Activated CD4-positive, alpha-beta T cell treated with anti-CD3 and anti-CD28 coated beads for 1 hour (primary cell): ENCODE measurements at places on chromosomes 2 and 18.

DNA sequence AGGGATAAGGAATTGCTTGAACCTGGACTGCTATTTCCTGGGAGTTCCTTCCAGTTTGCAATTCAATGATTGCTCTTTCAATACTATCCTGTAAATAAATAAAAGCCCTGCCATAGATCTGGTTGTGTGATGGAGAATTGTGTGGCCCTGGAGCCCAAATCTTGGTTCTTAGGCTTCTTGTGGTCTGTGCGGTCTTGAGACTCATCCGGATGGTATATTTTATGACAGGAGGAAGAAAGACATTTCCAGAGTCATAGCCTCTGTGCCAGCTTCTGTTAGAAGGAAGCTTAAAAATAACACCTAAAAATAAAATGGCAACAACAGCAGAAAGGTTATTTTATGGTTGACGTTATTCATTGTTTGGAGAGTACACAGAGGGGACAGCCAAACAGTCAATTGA is 137.7 kb downstream of the ABCA12 start:
- DNase-seq = no peak

GRCh38 chr2:206863196-206863595 is 76.1 kb upstream of the CPO start:
- DNase-seq = no peak

DNA sequence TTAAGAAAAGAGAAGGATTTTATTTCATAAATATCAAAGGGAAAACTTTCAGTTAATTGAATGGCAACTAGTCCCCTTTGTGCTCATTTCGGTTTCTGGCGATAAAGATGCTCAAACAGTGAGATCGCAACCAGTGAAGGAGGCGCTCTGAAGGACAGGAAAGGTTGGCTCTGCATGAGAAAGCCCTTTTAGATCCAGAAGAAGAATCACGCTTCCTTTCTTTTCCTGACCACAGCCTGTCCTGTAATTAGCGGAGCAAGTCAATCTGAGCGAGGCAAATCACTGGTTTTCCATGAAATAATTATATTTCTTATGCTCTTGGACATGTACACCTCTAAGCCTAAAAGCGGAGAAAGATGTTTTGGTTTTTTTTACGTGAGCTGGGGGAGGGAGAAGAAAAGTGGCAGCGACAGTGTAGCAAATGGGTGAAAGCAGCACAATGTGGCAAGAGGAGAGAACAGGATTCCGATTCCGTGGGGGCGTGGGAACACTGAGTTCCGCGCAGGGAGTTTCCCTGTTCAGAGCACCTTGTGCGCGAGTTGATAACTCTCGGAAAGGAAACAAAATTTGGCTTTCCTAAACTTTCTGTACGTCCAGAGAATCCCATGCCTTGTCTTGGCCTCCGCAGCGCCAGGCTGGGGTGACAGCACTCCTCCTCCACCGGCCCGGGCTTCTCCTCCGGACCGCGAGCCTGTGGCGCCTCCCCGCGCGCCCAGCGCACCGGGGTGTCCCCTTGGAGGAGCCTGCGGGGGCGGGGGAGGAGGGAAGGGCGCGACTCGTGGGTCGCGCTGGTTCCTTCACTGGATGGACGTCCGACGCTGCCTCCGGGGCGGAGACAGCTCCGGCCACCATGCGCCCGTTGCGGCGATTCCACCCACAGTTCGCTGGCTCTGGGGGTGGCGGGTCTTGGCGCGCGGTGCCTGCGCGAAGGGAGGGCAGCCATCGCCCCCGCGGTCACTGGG is 620 bp upstream of the SLC9A2 start:
- no peak for DNase-seq

DNA sequence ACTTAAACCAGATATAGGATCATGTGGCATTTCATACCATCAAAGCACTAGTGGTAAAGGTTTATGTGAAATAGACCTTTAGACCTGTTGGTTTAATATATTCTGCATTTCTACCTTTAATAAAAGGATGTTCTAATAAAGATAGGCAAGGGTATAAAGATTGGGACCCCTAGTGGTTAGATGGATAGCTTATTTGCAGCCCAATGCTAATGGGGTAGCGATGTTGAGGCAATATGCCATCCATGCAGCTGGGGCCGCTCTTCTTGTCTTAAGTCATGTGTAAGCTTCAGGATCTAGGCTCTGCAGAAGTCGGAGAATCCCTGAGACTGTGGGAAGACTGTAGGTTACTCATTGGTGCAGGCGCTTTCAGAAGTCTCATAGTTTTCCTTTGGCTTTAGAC is 114.9 kb downstream of the ICOS start:
- no peak for DNase-seq

- no peak for DNase-seq
These were observed 20.2 kb downstream of the INPP4A start for GRCh38 chr2:98464772-98465310.

DNA sequence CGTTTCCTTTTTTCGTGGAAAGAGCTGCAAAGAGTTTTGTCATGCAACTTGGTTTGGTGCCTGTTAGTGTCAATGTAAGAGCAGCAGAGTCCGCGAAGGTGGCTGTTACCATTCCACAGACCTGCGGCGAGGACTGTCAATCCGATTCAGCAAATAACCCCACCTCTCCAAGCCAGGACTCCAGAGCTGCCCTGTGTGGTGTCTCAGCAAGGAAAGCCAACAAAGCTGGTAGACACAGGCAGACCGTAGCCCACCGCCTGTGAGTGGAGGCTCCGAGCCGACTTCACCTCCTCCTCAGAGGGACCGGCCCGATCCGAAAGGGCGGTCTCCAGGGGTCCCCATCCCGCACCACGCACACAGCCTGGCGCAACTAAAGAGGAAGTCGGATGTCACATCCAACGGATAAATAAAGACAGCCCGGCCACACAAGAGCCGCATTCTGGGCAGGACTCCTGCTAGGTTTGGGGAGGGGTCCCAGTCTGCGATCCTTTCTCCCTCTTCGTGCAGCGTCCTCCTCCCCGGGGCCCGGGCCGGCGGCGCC is 819 bp downstream of the ANKRD44 start:
- no peak for DNase-seq

- no peak for DNase-seq
These were observed 99.3 kb downstream of the KLHL29 start for GRCh38 chr2:23484275-23484674.

DNA sequence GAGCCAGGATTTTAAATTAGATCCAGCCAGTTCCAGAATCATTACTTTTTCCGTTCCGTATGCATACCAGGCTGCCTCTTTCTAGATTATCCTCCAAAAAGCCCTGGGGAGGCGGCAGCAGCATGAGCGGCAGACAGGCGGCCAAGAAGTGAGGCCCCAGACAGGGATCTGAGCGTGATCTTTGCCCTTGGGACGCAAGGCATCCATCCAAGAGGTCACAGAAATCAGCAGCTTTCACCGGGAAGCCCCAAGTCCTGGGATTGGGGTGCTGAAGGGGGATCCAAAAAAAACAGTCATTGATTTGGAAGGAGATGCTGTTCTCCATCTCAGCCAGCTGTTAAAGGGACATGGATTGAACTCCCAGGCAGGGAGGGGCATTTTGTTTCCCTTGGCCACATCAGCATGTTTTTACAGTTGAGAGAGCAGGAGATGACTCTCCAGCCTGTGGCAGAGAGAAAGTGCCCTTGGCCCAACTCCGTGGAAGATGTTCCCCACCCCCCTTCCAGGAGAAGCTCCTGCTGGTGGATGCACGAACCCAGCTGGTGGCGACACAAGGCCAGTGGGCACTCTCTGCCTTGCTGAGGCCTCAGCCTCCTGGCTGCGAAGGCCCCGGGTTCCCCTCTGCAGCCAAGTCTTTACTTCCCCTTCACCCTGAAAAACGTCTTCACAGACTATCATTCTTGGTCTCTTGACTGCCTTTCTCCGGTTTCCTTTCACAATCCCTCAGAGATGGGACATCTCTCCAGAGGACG is 265.6 kb downstream of the ANAPC1 start:
- no peak for DNase-seq

DNA sequence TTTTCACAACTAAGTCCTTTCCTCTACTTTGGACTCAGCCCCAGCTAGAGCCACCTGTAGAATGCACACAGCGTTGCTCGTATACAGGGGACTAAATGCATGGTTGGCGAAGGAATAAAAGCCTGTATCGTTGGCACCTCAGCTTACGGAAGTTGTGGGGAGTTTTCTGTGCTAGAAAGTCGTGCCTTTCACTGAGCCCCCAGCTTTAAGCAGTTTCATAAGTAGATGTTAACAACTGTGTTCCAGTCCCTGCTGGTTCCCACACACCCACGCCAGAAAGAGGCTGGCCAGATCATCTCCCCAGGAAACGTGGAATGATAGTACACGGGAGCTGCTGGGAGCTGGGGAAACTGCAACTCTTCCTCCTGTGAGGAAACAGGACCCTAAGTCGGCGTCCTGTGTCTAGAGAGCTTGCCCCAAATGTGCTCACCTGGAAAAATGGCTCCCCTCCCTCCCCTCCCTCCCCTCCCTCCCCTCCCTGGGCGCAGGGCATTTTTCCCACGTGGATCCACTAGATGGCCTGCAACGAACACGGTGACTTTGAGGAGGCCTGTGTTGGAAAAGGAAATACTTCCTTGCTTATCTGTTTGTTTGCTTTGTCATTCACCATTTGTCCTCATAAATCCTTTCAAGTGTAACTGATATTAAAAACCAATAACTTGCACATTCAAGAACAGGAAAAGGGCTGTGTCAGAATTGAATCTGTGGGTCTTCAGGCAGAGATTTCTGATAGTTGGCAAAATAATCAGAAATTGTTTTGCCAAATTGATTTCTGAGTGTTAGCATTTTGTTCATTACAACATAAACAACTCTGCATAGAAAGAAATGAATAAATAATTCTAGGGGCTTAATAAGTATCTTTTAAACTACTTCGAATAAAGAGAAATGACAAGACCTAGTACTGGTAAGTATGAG is 43.9 kb upstream of the RFX8 start:
- DNase-seq = no peak

- no peak for DNase-seq
These were observed 18.9 kb downstream of the TRPM8 start for GRCh38 chr2:233936089-233936488.

GRCh38 chr2:239892441-239893235 is 132.5 kb downstream of the NDUFA10 start:
- no peak for DNase-seq

DNA sequence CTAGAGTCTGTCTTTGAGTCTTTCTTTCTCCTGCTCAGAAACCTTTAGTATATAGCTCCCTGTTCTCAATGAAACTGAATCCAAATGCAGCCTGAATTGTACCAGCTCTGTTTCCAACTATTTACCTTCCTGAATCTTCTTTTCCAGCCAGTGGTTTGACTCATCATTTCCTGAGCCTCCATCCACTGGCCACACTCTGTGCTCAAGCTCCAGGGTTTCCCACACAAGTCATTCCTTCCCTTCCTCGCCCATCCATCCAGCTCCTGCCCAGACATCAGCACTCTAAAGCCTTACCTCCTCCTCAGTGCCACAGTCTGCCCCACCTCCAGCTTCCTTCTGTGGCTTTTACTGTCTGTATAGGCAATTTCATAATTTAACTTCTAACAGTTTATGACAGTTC is 233.6 kb upstream of the RASGRP3 start:
- no peak for DNase-seq

- DNase-seq = no peak
These were observed 25.2 kb downstream of the CCDC74A start for GRCh38 chr2:131552871-131553270.

DNA sequence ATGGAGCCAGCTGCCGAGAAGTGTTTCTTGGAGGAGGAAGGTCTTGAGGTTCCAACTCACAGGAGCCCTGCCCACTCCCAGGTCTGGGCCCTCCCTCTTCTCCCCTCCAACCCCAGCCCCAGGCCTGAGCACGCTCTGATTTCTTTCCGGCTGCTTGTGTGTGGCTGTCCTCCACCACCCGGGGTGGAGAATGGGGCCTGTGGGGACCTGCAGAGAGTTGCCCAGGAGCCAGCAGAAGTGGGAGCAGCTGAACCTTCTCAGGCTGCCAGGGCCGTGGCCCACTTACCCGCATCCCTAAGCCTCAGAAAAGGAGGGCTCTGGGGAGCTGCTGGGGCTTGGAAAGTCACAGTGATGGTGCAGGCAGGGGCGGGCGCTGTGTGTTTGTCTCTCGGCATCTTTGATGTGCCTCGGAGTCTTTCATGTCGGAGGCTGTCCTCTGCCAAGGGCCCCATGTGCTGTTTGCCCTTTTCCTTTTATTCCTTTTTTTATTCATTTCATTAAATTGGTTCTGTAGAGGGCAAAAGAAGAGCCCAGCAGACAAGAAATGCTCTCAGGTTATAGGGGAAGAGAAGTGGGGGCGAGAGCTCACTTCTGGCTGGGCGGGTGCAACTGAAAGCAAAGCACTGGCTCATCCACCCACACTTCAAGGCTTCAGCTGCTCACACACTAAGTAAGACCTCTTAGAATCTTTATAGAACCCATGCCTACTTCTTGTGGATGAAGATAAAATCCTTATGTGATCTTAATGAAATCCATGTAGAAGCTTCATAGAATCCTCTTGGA is 52.5 kb downstream of the SDC1 start:
- DNase-seq = no peak

- no peak for DNase-seq
These were observed 4.0 kb downstream of the FARSB start for GRCh38 chr2:222651718-222652418.

GRCh38 chr2:134677856-134678756 is 40.7 kb downstream of the TMEM163 start:
- no peak for DNase-seq

DNA sequence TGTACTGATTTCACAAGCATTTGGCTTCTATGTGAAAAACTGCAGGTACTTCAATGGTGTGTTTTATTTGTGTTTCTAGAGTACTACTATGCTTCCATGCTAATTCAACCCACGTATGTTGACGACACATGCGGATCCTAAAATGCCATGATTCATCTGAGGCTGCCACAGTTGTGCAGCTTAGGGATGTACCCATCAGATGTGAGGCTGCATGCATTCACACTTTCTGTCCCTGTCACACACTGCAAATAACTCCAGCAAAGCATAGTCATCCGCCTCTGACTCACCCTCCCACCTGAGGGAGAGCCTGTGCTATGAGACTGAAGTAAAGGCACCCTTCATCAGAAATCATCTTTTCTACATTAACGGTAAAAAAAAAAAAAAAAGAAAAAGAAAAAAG is 22.1 kb upstream of the SERTAD2 start:
- peak; percentile 39 for DNase-seq

GRCh38 chr2:55419233-55419678 is 400 bp downstream of the CCDC88A start:
- no peak for DNase-seq

DNA sequence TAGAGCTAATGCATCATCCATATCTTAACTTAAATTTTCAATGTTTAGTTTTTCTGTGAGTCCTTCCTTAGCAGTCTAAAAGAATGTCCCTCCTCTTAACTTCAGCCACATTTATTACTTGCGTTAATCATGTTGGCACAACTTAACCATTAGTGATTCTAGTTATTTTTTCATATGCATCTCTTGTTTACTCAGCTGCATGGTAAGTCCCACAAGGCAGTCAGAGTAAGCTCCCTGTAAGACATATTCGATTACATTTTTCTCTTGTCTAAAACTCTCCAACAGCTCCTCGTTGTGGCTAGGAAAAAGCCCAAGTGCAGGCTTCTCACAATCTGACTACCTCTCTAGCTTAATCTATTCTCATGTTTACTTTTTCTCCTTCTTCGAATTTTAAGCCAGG is 2045.3 kb upstream of the PIK3C3 start:
- DNase-seq = no peak

- no peak for DNase-seq
These were observed 51.9 kb downstream of the ASAP2 start for GRCh38 chr2:9258501-9258900.

- no peak for DNase-seq
These were observed 337.8 kb downstream of the CDH2 start for GRCh38 chr18:27839141-27839540.
